ENCODE measurements at places on chromosomes 6 and 20.

GRCh38 chr6:129551486-129551885, 158.5 kb downstream of the ARHGAP18 start:
- DNase-seq = no peak

DNA sequence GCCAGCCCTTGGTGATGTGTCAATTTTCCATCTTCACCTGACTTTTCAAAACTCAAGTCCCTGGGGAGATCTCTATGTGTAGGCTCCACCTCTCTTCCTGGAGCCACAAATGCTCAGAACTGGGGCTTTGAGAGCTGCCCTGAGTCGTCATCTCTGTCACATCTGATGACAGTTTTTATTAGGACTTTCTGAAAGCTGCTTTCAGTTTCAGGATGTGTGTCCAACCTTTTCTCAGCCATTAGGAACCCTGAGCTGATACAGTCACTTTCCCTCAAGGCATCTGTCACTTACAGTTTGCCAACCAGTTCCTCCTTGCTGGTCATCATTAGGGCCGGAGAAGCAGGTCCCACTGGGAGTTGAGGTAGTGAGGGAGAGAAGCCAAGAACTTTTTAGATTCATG, 365.9 kb upstream of the CHD6 start:
- no peak for DNase-seq

GRCh38 chr20:46171476-46171875, 53.4 kb downstream of the CD40 start:
- no peak for DNase-seq

DNA sequence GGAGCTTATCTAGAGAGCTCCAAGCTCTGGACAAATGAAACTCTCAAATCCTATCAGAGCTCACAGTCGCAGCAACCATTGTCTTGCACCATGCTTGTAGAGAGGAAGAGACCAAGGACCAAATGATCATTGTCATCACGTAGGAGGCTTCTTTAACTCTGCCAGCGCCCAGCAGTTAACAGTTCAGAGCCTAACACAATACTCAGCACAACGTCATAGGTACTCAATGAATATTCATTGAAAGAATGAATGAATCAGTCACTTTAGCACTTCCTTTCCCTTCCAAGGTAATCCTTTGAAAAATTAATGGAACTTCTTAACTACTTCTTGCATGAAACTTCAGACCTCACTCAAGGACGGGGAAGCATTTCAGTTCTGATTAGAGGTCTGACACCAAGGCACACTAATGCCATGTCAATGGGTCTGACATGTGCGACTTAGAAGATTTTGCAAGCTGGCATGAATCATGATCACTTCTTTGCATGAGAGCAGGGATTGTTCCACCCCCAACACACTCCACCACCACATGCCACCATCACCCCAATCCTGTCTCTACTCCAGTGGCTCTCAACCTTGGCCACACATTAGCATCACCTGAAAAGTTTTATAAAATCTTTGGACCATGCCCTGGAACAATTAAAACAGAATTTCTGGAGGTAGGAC, 45.1 kb downstream of the KHDC1L start:
- no peak for DNase-seq

GRCh38 chr20:11783102-11783850, 134.4 kb upstream of the BTBD3 start:
- no peak for DNase-seq

- DNase-seq = no peak
Observed at GRCh38 chr6:4640139-4640538, 136.1 kb upstream of the CDYL start.

- DNase-seq = no peak
Observed at GRCh38 chr6:108068618-108069017, 5.9 kb downstream of the OSTM1 start.

GRCh38 chr6:21098744-21099143, 494.8 kb upstream of the SOX4 start:
- DNase-seq = no peak

DNA sequence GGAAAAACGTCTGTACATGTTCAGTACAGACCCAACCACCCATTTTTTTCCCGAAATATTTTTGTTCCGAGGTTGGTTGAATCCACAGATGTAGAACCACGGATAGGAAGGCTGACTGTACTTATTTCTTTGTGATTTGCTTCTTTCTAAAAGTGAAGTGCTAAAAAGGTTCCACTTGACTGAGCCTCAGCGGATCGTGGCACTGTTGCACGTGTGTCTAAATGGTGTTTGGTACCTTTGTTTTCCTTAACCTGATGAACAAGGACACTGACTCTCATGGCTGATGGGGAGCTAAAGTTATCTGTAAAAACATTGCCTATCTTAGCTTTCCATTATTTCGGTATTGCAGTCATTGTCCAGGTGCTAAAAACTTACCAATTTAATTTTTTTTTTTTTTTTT, 6.2 kb downstream of the BPHL start:
- no peak for DNase-seq

GRCh38 chr6:5762561-5762968, 244.2 kb downstream of the NRN1 start:
- DNase-seq = no peak

DNA sequence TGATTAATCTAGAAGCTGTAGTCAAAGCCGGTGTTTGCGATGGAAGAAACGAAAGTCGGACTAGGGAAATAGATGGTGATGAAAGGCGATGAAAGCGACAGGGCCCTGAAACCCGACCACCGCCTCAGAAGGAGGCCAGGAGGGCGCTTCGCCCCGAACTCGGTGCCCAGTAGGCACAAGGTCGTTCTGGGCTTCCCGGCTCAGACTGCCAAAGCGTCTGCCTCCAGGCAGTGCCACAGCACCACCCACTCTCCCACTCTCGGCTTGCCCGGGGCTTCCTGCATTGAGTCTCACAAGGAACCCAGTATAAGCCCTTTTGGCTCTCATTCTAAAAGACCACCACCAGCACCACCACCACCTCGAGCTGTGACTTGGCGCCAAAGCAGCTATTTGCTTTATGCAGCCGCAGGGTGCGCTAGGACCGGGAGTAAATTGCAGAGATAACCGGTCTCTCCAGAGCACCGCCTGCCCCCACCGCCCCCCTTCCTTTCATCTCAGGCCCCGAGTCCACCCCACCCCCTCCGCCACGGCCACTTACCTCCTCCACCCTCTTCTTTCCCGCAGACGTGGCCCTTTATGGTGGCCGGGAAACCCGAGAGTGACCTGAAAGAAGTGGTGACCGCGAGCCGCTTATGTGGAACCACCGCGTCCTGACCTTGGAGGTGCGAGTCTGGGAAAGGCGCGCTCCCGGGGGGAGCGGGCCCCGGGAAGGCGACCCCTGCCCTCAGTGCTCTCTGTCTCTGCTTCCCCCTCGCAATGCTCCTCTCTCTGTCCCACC, 2.4 kb downstream of the TCF21 start:
- DNase-seq = no peak

GRCh38 chr20:17612287-17612991, 42.6 kb downstream of the DSTN start:
- no peak for DNase-seq
